Fibroblast of skin of right quadriceps (primary cell): ENCODE measurements at places on chromosomes 12 and 14.

GRCh38 chr12:99609455-99610181, 37.9 kb upstream of the GARIN6 start:
- no peak for DNase-seq

- DNase-seq = no peak
Observed at GRCh38 chr14:59190372-59190771, 1.9 kb downstream of the DAAM1 start.

DNA sequence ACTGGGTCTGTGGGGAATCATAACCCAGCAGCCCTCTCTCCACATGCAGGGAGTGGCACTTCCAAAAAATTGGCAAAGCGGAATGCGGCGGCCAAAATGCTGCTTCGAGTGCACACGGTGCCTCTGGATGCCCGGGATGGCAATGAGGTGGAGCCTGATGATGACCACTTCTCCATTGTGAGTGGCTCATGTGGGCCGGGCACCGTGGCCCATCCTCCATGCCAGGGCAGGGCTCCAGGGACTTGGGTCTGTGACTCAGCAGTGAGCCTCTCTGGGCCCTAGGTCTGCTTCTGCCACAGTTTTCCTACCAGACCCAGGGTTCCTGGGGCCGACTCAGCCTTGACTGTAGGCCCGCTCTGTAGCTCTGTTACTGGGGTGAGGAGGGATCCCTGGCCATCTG, 2.2 kb downstream of the NPFF start:
- DNase-seq = no peak

DNA sequence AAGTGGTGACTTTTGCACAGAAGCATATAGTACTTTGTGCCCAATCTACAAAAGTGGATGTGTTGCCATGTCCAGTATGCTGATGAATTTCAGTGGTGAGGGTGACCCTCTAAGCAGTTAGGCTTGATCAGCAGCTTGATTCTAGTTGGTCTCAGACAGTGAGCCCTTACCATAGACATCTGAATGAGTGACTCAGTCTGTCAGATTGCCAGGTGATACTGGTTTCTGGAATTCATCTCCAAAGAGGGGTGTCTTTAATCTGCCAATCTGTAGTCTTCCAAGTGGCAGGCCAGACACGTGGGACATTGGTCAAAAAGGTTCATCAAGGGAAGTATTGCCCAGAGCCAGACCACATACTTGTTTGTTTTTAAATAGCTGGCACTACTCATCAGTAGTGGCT, 187.4 kb upstream of the SLC16A7 start:
- DNase-seq = peak; percentile 55
